Activated CD8-positive, alpha-beta memory T cell treated with anti-CD3 and anti-CD28 coated beads for 4 hours (primary cell): ENCODE measurements at places on chromosomes 5 and 9.

DNA sequence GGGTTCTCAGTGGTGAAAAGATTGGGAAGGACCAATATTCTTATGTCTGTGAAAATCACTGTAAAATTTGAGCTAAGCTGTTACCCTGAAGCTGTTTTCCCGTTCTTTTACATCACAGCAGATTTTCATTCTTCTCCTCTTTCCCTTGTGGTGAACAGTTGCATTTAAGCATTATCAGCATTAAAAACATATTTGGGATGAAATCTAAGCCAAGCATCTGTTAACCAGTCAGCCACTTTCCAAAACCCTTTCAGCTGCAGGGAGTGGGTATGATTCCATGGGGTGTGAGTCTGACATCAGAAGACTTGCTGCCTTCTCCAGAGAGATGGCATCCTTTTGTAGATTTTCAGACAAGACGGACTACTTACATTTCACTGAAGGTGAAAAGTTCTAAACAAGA lies 97.2 kb downstream of the TRIO start:
- no peak for DNase-seq

DNA sequence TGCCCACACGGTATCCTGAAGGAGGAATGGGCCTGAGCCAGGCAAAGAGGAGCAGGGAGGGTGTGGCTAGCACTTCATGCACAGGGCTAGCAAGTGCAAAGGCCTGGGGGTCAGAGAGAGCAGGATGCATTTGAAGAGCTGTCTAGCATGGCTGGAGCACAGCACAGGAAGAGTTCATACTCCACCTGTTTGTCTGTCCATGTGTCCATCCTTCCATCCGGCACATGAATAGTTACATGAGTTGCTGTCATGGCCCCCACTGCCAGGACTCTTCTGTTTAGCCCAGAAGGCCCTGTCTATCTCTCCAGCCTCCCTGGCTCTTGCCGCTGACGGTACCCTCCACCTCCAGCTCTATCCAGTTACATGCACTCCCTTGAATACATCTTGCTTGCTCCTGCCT lies 17.1 kb downstream of the RGS3 start:
- no peak for DNase-seq

DNA sequence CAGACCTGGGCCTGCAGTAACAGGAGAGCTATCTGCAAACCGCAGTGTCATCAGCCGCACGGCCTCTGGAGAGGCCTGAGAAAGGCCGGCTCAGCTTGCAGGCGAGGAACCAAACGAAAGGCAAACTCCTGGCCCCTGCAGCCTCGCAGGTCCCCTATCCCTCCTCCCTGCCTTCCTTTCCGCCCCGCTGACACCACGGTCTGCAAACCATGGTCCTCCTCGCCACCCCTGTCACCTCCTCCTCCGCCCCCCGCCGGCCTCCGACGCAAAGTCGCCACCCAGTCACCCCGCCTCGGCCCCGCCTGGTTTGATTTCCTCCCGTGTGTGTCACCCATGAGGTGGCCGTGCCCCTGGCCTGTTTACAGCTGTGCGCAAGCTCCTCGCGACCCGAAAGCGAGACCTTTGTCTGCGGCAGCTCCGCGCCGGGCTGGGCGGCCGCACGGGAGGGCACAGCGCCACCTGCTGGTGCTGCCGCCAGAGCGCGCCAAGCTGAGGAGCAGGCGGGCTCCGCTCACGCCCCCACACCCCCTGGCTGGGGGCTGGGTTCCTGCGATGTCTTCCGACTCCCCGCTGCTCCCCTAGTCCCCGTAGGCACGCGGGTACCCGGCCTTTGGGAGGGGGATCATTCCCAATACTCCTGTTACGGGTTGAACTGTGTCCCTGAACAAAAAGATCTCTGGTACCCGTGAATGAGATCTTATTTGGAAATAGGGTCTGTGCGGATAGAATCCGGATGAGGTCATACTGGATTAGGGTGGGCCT lies 19.4 kb downstream of the GBGT1 start:
- DNase-seq: peak; percentile 89

DNA sequence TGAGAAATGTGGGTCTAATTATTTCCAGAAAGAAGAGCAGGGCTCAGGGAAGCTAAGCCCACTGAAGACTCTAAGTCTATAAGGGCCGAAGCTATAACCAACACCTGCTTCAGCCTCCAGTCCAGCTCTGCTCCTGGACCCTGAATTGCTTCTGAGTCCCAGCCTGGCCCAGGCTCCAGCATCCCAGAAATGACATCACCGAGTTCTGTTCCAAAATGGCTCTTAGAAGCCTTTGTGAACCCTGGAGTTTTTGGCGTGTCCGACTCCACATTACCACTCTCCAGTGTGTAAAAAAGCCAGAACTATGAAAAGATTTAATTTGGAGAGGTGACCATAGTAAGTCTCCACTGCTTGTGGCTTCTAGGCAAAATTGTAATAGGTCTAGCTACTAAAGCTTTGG lies 289.9 kb downstream of the SLIT3 start:
- DNase-seq: no peak

GRCh38 chr9:102178811-102179210 lies 440.4 kb upstream of the GRIN3A start:
- no peak for DNase-seq

- no peak for DNase-seq
Measured at GRCh38 chr5:13649656-13650055, 294.8 kb downstream of the DNAH5 start.

DNA sequence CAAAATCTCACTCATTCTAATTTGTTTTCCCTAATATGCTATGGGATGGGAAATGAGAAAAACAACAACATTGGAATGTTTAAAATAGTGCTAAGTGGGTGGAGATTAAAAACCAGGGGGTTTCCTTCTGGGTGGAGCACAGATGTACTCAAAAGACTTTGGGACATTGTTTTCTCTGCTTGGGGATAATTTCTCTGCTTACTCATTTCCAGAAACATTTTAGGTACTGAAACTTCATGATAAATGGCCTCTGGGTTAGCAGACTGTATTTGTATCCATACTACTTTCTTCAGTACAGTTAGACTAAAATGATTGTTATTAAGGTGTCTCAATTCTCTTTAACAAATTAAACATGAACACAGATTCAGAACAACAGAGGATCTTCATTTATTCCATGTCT lies 17.4 kb downstream of the ELOVL7 start:
- no peak for DNase-seq

GRCh38 chr5:38540314-38540713 lies 16.1 kb downstream of the LIFR start:
- DNase-seq: no peak

GRCh38 chr5:2030131-2030530 lies 147.4 kb upstream of the IRX4 start:
- no peak for DNase-seq

DNA sequence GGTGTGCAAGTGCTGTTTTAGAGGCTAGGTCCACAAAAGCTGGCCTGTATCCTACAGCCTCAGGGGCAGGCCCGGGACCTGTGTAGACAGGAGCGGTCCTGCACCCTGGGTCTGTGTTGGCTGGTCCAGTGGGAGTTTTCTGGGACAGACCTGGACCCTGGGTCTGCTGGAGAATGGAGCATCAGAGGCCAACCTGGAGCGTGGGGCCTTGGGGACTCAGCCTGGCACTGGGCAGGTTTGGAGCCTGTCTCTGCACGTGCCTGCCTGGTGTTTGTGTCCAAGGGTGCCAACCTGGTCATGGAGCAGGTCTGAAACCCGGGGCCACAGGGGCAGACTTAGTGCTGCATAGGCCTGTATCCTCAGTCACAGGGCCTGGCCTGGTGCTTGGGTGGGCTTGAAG lies 45.8 kb downstream of the SRFBP1 start:
- DNase-seq: no peak

GRCh38 chr5:157744051-157745011 lies 819 bp downstream of the LSM11 start:
- no peak for DNase-seq

- DNase-seq: no peak
Measured at GRCh38 chr9:138104251-138105122, 226.9 kb downstream of the CACNA1B start.

GRCh38 chr5:143758750-143759149 lies 53.2 kb upstream of the HMHB1 start:
- no peak for DNase-seq

- no peak for DNase-seq
Measured at GRCh38 chr5:56159521-56159947, 73.6 kb downstream of the ANKRD55 start.

- no peak for DNase-seq
Measured at GRCh38 chr5:112203229-112203628, 215.8 kb downstream of the EPB41L4A start.

DNA sequence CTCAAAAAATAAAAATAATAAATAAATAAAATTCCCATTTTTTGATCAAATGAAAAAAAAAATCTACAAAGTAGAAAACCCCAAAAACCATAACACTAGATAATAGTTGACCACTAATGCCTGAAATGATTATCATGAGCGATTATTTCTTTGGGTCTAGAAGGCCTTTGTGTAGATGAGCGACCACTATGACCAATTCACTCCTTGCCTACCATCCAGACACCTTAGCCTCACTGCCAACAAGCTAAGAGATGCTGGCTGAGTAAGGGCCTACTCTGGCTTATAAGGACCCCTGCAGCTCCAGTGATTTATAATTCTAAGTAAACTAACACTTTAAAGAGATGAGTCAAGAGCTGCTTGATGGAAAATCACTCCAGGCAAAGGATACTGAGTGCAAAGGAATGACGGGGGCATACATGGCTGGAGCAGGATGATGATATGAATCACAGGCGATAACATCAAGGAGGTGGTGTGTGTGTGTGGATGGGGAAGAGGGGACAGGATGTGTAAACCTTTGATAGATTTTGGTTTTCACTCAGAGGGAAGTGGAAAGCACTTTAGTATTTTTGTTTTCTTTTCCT lies 4.8 kb upstream of the F2RL1 start:
- no peak for DNase-seq

- no peak for DNase-seq
Measured at GRCh38 chr9:129316281-129317030, 138.4 kb upstream of the IER5L start.

- DNase-seq: no peak
Measured at GRCh38 chr9:33860200-33860871, 43.4 kb downstream of the UBE2R2 start.

DNA sequence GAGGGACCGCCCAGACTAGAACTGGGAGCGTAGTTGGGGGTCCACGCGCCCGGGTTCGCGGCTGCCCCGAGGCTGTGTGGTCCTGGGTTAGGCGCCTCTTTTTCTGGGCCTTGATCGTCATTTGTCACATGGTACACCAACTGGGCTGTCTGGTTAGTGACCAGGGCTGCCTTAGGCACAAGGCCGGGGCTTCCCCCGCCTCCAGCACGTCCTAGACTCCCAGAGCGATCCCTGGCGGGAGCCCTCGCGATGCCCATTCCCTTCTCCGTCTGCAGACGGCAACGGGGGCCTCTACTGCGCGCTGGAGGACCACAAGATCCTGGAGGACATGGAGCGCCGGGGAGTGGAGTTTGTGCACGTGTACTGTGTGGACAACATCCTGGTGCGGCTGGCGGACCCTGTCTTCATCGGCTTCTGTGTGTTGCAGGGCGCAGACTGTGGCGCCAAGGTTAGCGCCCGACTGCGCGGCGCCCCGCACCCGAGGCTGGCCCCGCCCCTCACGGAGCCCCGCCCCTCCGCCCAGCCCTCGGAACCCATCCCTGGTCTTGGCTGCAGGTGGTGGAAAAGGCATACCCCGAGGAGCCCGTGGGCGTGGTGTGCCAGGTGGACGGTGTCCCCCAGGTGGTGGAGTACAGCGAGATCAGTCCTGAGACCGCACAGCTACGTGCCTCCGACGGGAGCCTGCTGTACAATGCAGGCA lies 1.5 kb downstream of the UAP1L1 start:
- no peak for DNase-seq

GRCh38 chr9:36878986-36879982 lies 154.8 kb downstream of the PAX5 start:
- no peak for DNase-seq

DNA sequence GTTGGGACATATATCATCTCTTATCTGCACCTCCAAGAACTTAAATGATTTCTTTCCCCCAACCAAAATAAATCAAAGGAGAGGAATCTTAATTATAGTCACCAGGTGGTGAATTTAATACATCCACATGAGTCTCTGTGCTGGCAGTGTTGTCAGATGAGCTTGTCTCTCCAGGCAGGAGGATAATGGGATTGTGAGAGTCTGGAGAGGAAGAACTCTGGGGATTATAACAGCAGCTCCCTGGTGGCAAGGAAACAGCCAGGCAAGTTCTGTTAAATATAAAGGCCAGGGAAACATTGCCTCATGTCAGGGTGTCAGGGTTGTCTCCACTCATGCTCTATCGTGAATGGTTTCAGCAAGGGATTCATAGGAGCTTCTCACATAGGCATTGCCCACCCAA lies 80.8 kb downstream of the TLR4 start:
- DNase-seq: no peak

DNA sequence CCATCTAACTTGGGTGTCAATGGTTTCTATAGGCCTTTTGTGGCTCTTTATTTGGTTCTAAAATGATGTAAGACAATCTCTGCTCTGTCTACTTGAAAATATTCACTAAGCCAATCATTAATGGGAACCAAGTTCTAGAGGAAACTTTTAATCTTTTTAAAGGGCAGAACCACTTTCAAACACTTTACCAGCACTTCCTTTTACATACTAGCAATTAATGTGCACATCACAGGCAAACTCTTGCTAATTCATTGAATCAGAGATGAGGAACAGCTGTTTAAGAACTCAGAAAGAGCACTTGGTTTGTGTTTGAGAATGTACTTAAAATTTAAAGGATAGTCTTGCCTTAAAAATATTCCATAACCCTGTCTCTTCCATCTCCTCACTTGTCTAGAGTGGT lies 83.4 kb downstream of the PAPPA start:
- DNase-seq: no peak

GRCh38 chr5:67588389-67588788 lies 391.8 kb upstream of the CD180 start:
- no peak for DNase-seq

DNA sequence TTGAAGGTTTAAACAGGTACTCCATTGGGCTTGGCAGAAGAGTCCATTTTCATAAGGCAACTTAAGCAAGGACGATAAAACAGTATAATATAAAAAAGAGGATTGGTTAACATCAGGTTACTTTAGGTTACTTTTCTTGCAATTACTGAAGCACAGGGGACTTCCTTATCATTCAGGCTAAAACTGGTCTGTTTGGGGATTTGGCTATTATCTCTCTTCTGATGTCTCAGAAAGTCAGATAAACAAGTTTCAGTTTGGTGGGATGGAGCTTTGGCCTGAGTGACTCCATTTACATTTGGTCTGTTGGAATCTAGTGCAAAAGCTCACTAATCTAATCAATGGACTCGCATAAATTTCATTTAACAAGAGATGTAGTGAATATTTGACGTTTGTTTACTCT lies 8.0 kb downstream of the GAPT start:
- DNase-seq: no peak

GRCh38 chr9:102354041-102354440 lies 615.6 kb upstream of the GRIN3A start:
- no peak for DNase-seq

DNA sequence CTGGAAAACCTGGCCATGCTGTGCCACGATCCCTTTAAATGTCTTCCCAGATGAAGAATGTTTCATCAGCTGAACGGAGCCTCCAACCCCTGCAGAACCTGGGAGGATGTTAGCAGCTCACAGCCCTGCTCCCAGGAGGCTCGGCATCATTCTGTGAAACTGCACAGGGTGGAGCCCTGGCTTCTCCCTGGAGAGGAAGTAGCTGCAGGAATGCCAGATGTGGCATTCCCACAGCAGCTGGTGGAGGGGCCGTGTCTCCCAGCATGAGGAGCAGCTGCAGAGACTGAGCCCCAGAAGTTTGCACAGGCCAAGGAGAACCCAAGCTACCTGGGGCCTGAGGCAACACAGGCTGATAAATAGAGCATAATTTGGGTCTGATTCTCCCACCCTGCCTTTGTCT lies 165.8 kb upstream of the MAP3K1 start:
- DNase-seq: no peak

GRCh38 chr9:2085716-2086115 lies 70.6 kb downstream of the SMARCA2 start:
- no peak for DNase-seq

- DNase-seq: no peak
Measured at GRCh38 chr9:1051210-1051583, 1.0 kb downstream of the DMRT2 start.
